ENCODE measurements at places on chromosomes 2 and 18. TPM values are rescaled to one million over a fixed set of nuclear protein-coding genes. Genes with fewer than 3 reads are reported as not detected.

DNA sequence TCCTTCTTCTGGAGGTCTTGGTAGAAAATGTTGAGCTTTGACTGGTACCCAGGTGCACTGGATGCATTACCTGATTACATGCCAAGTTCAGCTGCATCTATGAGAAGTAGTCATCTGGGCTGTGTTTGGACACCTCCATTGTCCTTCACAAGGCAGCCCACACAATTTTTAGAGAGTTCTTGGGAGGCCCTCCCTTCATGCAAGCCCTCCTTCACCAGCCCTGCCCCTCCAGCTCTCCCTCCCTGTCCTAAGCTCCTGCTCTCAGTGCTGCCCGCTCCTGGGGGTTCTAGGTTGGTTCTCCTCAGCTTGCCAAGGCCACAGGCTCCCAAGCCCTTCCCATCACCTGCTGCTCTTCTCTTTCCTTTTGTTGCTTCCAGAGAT, 148.7 kb downstream of the DYSF start:
- DNase-seq: no peak

DNA sequence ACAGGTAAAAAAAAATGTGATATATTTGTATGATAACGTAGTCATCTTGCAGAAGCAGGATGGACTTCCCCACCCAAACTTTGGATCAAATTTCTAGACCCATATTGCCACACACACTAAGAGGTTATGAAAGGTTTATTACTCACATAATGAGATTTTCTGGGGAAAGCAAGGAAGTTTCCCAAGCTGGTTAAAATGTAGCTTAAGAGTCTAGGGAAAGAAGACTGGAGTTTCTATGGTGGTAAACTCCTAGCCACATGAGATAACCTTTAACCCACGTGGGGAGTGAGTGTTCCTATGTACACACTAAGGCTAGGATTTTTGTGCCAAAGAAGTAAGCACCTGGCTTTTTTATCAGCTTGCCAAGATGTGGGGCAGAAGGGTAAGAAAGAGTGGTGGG, 335.7 kb upstream of the UBE2E3 start:
- DNase-seq: no peak

DNA sequence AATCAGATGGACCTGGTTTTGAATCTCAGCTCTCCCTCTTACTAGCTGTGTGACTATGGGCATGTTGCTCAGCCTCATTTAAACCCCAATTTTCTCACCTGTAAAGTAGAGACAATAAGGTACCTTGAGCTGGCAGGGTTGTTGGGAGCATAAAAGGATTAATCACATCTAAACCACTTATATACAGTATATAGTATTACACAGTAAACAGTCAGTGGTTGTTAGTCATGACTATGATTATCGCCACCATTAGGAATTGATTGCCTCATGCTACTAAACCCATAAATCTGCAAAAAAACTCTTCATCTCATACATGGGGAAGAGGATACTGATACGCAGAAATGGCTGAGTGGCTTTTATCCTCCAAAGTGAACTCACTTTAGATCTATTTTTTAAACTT, 65.8 kb downstream of the INO80D start:
- no peak for DNase-seq

- DNase-seq: no peak
Measured at GRCh38 chr2:132390076-132390475, 26.5 kb upstream of the GPR39 start.

- no peak for DNase-seq
Measured at GRCh38 chr2:235842941-235843340, 325.2 kb downstream of the GBX2 start.

Gene B4GALT6
- polyA plus RNA-seq: not detected

Gene RRM2
- 0.48 TPM for polyA plus RNA-seq

All from CD4-positive, alpha-beta memory T cell (primary cell).